ENCODE measurements at places on chromosomes 5 and 9.

DNA sequence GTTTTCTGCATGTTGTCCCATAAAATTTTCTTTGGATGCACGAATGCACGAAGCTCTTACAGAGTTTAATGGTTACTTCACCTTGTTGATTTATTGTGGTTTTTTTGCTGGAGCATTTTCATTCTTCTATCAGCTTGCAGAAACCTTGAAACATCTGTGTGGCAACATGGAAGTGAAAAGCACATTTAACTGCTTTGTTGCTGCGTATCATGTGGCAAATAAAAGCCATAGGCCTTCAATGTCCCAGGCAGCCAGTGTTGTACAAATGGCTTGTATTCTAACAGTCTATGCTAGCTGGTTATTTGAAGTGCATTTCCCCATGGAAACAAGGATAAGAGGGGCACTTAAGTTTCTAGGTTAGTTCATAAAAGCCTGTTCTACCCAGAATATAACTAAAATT lies 42.5 kb upstream of the RASGRF2 start:
- no peak for DNase-seq
- H3K4me1 ChIP-seq = no peaks in the 10 kb centered on the region
- no peaks in the 10 kb centered on the region for H3K27me3 ChIP-seq
- no peak overlapping the region for H3K27ac ChIP-seq

DNA sequence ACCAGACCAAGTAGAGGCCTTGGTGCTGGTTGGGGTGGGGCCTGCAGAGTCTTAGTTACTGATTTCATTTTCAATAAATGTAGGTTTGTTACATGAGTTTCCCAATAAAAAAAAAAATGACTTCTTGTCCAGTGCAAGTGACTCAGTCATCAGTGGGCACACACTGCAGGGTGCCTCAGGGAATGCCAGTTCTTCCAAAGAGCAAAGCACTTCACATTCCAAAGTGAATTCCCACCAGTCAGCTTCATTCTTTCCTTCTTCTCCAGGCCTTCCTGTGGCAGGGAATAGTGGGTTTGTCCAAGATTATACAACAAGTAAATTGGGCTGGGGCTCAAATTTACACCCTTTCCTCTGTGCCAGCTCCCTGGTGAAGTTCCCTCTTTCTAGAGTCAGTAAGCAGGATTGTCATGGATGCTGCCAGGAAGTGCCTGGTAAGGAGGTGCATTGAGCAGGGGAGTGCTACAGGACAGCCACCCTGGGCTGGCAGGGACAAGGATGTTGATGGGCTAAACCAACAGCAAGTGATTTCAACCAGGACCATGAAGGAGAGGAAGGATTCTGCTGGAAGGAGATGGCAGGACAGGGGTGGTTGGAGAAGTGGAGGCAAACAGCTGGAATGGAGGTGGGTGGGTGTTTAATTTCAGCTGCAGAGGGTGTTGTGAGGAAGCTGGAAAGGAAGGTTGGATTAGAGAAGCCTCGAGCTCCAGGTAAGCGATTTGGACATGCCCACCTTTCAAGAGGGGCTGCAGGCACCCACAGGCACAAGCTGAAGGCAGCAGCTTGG lies 3.7 kb upstream of the B4GALT7 start:
- no peak overlapping the region for H3K27ac ChIP-seq
- H3K27me3 ChIP-seq = no peaks in the 10 kb centered on the region
- H3K4me3 ChIP-seq = no peak overlapping the region

DNA sequence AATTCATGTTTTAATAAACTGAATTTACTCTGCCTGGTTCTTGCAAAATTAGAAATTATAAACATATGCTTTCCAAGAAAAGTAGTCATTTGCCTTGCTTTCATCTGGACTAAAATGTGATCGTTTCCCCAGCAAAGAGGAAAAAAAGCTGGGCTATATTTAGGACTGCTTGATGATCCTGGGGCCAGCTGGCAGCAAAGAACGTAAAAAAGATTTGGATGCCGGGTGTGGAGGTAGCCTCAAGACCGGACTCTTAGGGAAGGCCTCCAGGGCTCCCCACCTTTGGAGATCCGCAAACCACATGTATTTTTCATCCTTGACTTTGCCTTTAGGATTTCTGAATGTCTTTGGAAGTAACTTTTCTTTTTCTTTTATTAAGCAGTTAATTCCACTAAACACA lies 156.1 kb upstream of the SEMA6A start:
- H3K27ac ChIP-seq = no peak overlapping the region
- no peak overlapping the region for H3K4me3 ChIP-seq
- H3K27me3 ChIP-seq = no peaks in the 10 kb centered on the region
- H3K36me3 ChIP-seq = no peaks in the 10 kb centered on the region

DNA sequence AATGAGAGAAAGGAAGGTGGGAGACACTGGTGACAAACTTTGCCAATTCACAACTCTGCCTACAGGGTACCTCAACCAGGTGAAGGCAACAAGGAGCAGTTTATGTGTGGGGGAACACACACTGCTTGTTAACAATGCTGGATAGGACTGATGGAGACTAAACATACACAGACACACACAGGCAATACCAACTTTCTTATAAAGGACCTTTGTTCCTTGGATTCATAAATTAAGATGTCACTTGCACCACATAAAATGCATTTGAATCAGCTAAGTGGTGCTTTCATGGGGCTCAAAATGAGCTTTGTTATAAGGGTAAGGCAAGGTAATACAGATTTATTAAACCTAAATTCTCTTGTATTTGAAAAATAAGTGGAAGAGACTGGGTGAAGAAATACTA lies 4.0 kb downstream of the TSTD2 start:
- peaks cover 8% of the 10 kb centered on the region for H3K4me1 ChIP-seq
- DNase-seq = no peak
- no peaks in the 10 kb centered on the region for H3K27me3 ChIP-seq
- H3K4me3 ChIP-seq = no peak overlapping the region
- H3K27ac ChIP-seq = no peak overlapping the region
- no peaks in the 10 kb centered on the region for H3K36me3 ChIP-seq

DNA sequence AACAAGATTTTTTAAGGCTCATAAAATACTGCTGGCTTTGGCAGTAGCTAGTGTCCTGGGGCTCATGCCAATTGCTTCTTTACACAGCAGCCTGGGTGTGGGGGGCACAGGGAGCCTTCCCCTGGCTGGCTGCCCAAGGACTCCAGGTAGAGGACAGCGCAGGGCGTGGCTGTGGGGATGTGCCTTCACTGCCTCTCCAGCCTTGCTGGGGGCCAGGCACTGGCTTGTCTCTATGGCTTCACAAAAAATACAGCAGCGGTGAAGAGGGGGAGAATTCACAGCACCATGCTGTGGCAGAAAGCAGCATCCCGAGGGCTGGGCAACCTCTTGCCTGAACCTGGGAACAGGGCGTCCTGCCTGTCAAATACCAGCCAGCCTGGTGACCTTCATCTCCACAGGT lies 57.4 kb downstream of the DAP start:
- H3K27me3 ChIP-seq = no peaks in the 10 kb centered on the region
- H3K36me3 ChIP-seq = no peaks in the 10 kb centered on the region
- peaks cover 27% of the 10 kb centered on the region for H3K4me1 ChIP-seq
- H3K27ac ChIP-seq = no peak overlapping the region

All from upper lobe of left lung (tissue), 6 donors.